ENCODE measurements at places on chromosomes 6 and 20.

DNA sequence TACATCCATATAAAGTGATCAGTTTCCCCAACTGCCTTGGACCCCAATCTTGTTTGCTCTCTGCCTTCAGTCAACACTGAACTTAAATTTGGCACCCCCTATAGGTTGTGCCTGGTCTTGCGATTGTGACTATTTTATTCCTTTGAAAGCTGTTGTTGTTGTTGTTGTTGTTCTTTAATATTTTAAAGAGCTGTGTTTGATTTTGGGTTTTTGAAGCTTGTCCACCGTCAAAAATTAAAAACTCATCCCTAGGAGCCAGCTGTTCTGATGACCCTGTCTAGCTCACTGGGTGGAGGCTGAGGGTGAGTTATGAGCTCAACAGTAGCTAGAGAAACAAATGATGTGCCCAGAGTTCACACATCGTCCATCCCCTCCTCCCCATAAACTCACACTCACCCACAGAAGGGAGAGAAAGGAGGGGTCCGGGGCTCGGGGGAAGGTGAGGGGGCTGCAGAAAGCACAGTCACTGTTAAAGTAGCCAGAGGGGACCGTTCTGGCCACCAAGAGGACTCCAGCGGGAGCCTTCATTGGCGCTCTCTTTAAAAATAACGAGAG lies 4.0 kb downstream of the SIM1 start:
- DNase-seq, result no peak

GRCh38 chr6:6332811-6333244 lies 12.4 kb upstream of the F13A1 start:
- no peak for DNase-seq

- DNase-seq, result no peak
Observed at GRCh38 chr6:108116546-108117426, 42.2 kb upstream of the OSTM1 start.

GRCh38 chr20:62860391-62860923 lies 1.2 kb downstream of the TCFL5 start:
- no peak for DNase-seq

GRCh38 chr6:153108315-153108714 lies 22.8 kb downstream of the RGS17 start:
- no peak for DNase-seq

GRCh38 chr20:3382836-3383235 lies 24.6 kb downstream of the DNAAF9 start:
- DNase-seq, result no peak

DNA sequence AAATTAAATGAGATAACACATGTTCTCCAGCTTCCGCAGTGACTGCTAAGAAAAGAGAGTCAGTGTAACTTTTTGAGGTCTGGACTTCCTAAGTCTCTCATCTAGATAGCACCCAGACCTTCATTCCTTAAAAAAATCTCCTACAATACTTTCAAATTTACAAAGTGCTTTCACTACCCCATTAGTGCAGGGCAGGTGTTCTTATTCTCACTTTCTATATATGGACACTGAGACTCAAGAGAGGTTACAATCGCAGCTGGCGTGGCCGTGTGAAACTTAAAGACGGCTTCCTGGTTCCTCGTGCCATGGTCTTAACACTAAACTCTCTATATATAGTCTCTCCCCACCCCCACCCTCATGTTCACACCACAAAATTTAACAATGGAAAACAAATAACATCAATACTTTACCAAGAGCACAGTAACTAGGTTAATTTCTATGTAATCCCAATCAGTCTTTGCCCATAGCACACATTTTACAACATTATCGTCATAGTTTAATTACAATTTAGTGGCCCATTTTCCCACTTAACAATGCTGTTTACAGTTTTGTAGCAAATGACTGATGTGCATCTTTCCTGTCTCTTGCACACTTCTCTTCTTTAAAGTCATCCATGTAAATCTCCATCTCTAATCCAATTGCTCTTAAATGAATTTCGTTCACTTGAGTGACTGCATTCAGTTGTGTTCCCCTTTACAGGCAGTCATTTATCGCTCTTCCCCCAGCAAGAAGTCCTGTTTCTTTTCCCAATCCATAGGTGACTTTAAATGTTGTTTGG lies 78.8 kb upstream of the ARID1B start:
- no peak for DNase-seq

All from thymus (tissue), 14 donors.